ENCODE measurements at places on chromosomes 12 and 14. TPM values are rescaled to one million over a fixed set of nuclear protein-coding genes. Genes with fewer than 3 reads are reported as not detected.

The NDUFA9 gene
- 115 TPM for total RNA-seq

The NRL gene
- total RNA-seq: 1.0 TPM

The RTL1 gene
- 0.33 TPM for total RNA-seq

The CCDC177 gene
- total RNA-seq: not detected

The RGS6 gene
- total RNA-seq: not detected

The FCF1 gene
- total RNA-seq: 58.9 TPM

The OR4E2 gene
- not detected for total RNA-seq

Measured in A549 treated with DMSO at 1 μM for 4 hours (cell line).